ENCODE measurements at places on chromosomes 6 and 20. TPM values are rescaled to one million over a fixed set of nuclear protein-coding genes. Genes with fewer than 3 reads are reported as not detected.

DNA sequence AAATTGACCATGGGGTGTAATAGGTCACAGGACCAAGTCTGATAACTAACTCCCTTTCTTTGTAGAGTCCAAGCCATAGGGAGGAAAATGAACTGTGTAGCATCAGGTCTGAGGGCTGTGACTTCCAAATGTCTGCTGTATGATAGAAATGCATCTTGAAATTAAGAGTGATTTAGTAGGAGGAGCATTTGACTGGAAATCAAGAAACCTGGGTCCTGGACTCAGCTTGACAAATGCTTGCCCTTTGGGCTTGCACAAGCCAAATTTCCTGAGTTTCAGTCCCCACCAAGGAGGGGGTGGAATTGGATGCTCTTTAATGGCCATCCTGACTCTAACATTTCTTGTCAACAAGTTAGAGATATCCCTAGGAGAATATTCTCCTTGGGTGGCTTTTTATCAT lies 187.0 kb downstream of the PDE7B start:
- H3K4me3 ChIP-seq, result no peak overlapping the region
- no peaks in the 10 kb centered on the region for H3K27me3 ChIP-seq
- DNase-seq, result no peak

DNA sequence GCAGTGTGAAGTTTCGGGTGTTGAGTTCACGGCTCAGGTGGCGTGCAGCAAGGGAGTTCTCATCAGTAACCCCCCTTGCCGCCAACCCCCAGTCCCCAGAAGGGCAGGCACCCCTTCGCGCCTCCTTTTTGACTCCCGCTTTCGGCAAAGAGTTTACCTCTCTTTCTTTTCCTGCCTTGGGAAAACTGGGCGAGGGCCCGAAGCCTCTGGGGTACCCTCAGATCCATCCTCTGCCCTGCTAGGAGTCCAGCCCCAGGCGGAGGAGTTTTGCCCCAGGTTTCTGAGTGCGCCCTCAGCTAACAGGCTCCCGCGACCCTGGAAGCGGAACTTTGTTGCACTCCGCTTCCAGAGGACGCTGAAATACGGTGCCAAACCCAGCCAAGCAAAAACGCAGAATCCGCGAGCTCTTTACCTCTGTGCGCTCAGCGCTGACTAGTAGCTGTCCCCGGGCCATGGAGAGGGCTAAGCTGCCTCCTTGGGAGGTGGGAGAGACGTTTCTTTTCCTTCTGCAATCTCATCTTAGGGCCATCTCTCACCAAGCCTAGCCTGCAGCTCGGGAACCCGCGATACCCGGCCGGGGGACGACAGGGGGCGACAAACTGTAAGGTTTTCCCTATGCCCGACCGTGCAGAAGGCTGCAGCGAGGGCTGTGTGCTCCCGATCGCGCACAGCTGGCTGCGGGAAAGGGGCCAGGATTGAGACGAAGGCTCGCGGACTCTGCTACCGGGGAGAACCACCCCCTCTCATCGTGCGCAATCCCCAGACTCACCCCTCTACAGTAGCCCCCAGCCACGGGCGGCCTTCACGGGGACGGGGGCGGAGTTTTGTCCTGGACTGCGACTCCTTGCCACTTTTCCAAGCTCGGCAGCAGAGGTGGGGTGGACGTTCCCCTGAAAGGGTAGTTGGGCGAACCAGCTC lies 2.7 kb upstream of the PAX1 start:
- no peaks in the 10 kb centered on the region for H3K4me1 ChIP-seq
- H3K36me3 ChIP-seq, result no peaks in the 10 kb centered on the region
- H3K27ac ChIP-seq, result no peak overlapping the region

DNA sequence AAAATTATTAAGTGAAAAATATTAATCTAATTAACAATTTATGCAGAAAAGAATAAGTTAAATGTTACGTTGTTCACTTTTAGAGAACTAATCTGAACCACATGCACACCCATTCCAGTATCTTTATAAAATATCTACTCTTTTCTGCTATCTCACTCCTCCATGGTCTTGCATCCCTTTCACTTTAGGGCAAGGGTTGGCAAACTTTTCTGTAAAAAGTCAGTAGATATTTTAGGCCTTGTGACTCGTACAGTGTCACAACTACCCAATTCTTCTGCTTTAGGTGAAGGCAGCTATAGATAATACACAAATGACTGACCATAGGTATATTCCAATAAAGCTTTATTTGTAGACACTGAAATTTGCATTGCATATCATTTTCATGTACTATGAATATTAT lies 39.7 kb upstream of the SUPT3H start:
- H3K36me3 ChIP-seq, result no peaks in the 10 kb centered on the region
- no peaks in the 10 kb centered on the region for H3K27me3 ChIP-seq
- no peak for DNase-seq
- H3K4me3 ChIP-seq, result no peak overlapping the region

DNA sequence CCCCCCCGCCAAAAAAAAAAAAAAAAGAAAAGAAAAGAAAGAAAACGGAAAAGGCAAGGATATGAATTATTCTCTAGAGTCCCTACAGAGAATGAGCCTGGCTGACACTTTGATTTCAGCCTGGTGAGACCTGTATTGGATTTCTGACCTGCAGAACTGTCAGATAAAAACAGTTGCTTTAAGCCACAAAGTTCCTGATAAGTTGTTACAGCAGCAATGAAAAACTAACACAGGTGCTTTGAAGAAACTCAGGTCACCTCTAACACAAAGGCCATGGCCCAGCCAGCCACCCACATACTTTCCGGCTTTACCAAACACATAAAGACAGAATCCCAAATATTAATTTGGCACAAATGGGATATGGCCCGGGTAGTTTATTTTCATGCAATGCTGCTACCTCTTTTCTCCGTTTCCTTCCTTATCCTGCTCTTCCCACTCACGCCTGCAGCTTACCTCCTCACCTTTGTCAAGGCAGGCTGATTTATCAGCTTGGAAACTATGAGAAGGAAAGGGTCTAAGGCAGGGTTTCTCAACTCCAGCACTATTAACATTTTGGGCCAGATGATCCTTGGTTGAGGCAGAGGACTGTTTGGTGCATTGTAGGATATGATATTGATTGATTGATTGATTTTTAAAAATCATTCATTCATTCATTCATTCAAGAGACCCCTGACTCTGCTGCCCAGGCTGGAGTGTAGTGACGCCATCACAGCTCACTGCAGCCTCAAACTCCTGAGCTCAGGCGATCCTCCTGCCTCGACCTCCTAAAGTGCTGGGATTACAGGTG lies 88.1 kb downstream of the ATXN1 start:
- no peak overlapping the region for H3K4me3 ChIP-seq
- H3K27ac ChIP-seq, result no peak overlapping the region
- H3K27me3 ChIP-seq, result no peaks in the 10 kb centered on the region
- peaks cover 5% of the 10 kb centered on the region for H3K4me1 ChIP-seq

- H3K27me3 ChIP-seq, result no peaks in the 10 kb centered on the region
- no peak overlapping the region for H3K4me3 ChIP-seq
- no peak overlapping the region for H3K27ac ChIP-seq
- no peak for DNase-seq
Measured at GRCh38 chr20:63433351-63433750, 39.1 kb downstream of the KCNQ2 start.

The TMEM74B gene
- total RNA-seq, result 3.8 TPM

GRCh38 chr20:10861090-10861489 lies 187.3 kb upstream of the JAG1 start:
- no peak overlapping the region for H3K4me3 ChIP-seq
- no peaks in the 10 kb centered on the region for H3K27me3 ChIP-seq
- no peak overlapping the region for H3K27ac ChIP-seq
- DNase-seq, result no peak
- H3K4me1 ChIP-seq, result peaks cover 8% of the 10 kb centered on the region

The HSPA1L gene
- total RNA-seq, result 1.9 TPM

The DUSP15 gene
- 4.7 TPM for total RNA-seq

The PACSIN1 gene
- 0.84 TPM for total RNA-seq

GRCh38 chr6:155854787-155855186 lies 399.1 kb upstream of the NOX3 start:
- no peak for DNase-seq
- no peak overlapping the region for H3K4me3 ChIP-seq

DNA sequence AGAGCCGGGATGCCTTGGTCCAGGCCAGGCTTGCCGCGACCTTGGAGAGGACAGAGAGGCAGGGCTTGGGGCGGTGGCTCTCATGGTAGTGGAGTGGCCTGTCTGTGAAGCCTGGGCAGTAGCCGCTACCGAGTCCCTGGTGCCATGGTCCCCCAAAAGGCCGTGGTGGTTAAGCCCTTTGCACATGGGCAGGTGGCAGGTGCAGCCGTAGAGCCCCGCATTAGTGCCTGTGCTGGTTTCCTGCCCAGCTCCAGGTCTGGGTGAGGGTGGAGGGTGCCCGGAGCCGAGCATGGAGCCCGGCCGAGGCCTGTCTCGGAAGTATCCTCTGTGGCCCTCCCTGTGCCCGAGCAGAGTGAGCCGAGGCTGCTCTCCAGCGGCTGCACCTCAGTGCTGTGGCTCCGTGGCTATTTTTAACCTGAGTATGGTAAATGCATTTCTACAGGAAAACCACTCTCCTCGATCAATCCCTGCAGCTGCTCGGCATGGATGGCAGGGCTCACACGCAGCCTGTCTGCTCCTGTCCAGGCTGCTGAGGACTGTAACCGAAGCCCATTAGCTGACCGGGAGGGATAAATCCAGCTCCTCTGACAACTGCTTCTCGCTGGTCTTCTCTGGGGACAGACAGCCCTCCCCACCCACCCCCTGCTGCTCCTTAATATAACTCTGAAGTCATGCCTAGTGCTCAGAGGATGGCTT lies 36.3 kb upstream of the GATA5 start:
- no peaks in the 10 kb centered on the region for H3K36me3 ChIP-seq
- no peak overlapping the region for H3K4me3 ChIP-seq
- DNase-seq, result peak; percentile 26
- H3K27ac ChIP-seq, result no peak overlapping the region
- H3K4me1 ChIP-seq, result no peaks in the 10 kb centered on the region
- H3K27me3 ChIP-seq, result no peaks in the 10 kb centered on the region

- no peak for DNase-seq
- no peaks in the 10 kb centered on the region for H3K27me3 ChIP-seq
- H3K27ac ChIP-seq, result no peak overlapping the region
- H3K36me3 ChIP-seq, result peaks cover 8% of the 10 kb centered on the region
- H3K4me1 ChIP-seq, result peaks cover 8% of the 10 kb centered on the region
Measured at GRCh38 chr20:41494451-41494850, 123.7 kb downstream of the CHD6 start.

The WFDC5 gene
- not detected for total RNA-seq

- H3K4me3 ChIP-seq, result no peak overlapping the region
- no peak for DNase-seq
- H3K36me3 ChIP-seq, result no peaks in the 10 kb centered on the region
Measured at GRCh38 chr6:83221889-83222479, 28.8 kb downstream of the RWDD2A start.

GRCh38 chr6:127383988-127384387 lies 40.6 kb upstream of the ECHDC1 start:
- no peaks in the 10 kb centered on the region for H3K4me1 ChIP-seq
- no peak overlapping the region for H3K27ac ChIP-seq
- H3K36me3 ChIP-seq, result no peaks in the 10 kb centered on the region
- no peak overlapping the region for H3K4me3 ChIP-seq
- no peaks in the 10 kb centered on the region for H3K27me3 ChIP-seq

- no peaks in the 10 kb centered on the region for H3K27me3 ChIP-seq
- H3K4me1 ChIP-seq, result no peaks in the 10 kb centered on the region
- no peak overlapping the region for H3K27ac ChIP-seq
- H3K4me3 ChIP-seq, result no peak overlapping the region
- no peak for DNase-seq
- H3K36me3 ChIP-seq, result no peaks in the 10 kb centered on the region
Measured at GRCh38 chr6:142409794-142410193, 108.0 kb downstream of the ADGRG6 start.

GRCh38 chr6:89414215-89414614 lies 2.1 kb upstream of the RRAGD start:
- no peak overlapping the region for H3K4me3 ChIP-seq
- H3K36me3 ChIP-seq, result no peaks in the 10 kb centered on the region
- H3K4me1 ChIP-seq, result no peaks in the 10 kb centered on the region

DNA sequence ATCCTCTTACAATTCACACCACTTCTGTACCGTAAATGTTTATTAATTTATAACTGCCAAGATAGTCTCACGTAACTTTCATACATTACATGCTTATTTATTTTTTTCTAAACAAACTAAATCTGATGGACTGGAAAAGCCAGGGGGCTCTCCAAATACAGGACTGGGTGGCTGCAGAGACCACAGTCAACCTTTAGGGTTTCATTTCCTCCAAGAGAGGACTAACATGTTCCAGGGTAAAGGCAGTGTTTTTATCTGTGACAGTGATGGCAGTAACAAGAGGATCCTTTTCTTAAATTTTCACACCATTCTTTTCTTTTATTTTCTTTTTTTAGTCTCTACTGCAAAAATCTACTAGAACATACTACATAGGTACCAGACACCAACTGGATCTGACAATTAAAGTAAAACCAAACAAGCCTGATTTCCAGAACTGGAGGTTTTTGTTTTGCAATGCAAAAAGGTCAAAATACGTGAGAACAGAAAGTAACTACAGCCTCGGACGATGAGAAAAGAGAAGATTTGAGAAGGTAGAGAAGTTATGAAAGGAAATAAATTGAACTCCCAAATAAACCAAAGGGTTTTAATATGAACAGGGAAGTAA lies 1.2 kb downstream of the LMBRD1 start:
- peak overlapping the region; percentile 53 for H3K4me3 ChIP-seq
- no peaks in the 10 kb centered on the region for H3K27me3 ChIP-seq
- peak overlapping the region; percentile 99 for H3K27ac ChIP-seq
- H3K4me1 ChIP-seq, result peaks cover 7% of the 10 kb centered on the region

The SDC4 gene
- total RNA-seq, result 51.2 TPM

DNA sequence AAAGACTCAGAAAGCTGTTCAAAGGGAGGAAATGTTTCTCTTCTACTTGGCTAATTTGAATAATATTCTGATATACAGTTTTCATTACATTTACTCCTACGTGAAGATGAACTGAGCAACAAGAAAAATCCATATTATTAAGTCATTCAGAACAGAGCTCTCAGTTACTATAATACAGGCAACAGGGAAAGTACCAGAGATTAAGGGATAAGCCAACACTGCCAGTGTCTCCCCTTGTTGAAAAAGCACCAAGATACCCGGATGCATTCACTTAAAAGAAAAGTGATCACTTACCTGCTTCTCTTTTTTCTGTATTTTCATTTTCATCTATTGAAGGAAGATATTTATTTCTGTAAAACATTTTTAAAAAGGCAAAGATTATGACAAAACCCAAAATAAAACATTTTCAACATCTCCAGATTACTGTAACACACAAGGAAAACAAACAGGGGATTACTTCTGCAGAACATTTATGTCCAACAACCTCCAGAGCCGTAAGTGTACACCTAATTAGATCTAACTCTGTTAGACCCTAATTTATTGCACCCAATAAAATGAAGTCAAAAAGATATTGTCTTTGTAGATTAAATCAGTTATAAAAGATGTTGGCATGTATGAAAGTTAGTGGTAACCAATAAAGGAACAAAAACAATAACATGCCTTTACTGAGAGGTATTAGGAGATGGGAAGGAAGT lies 67.0 kb downstream of the CHD6 start:
- no peaks in the 10 kb centered on the region for H3K36me3 ChIP-seq
- H3K4me3 ChIP-seq, result no peak overlapping the region
- no peaks in the 10 kb centered on the region for H3K4me1 ChIP-seq
- no peak for DNase-seq

The LIME1 gene
- total RNA-seq, result 6.5 TPM

- H3K4me3 ChIP-seq, result no peak overlapping the region
- no peaks in the 10 kb centered on the region for H3K4me1 ChIP-seq
- no peaks in the 10 kb centered on the region for H3K36me3 ChIP-seq
- no peak for DNase-seq
Measured at GRCh38 chr20:36394340-36394965, 88.3 kb downstream of the DLGAP4 start.

The ZC2HC1B gene
- total RNA-seq, result not detected

The SLC17A3 gene
- total RNA-seq, result not detected

The SH3BGRL2 gene
- 23.5 TPM for total RNA-seq

Measured in aorta (tissue), 5 donors.